NCI-H1694 (cell line): ENCODE measurements at places on chromosomes 1 and 21.

DNA sequence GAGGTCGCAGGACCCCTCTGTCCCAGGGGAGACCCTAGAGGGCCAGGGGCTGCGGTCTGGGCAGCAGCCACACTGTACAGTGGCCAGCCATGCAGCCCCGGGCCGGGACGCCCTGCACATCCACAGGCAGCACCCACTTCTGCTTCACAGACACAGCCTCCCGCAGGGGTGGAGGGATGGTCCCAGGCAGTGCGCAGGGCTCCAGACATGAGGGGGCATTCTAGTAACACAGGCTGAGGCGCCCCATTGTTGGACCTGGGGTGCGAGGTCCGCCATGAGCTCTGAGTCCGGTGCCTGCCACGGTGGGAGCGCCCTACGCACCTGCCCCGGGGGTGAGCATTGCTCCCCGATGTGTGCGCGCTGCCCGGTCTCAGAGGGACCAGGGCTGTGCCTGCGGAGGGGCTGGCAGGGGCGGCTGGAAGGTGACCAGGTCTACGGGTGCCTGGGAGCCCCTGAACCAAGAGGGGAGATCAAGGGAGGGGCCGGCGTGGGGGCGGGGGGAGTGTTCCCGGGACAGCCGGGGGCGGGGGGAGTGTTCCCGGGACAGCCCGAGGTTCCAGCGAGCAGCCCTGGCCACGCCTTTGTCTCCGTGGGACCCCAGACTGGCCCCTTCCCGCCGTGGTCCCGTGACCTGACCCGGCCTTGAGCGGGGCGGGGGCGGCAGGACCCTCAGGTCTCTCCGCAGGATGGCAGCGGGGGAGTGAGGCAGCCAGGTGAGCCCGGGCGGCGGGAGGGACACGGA lies 4.5 kb downstream of the MMEL1 start:
- DNase-seq, result no peak

DNA sequence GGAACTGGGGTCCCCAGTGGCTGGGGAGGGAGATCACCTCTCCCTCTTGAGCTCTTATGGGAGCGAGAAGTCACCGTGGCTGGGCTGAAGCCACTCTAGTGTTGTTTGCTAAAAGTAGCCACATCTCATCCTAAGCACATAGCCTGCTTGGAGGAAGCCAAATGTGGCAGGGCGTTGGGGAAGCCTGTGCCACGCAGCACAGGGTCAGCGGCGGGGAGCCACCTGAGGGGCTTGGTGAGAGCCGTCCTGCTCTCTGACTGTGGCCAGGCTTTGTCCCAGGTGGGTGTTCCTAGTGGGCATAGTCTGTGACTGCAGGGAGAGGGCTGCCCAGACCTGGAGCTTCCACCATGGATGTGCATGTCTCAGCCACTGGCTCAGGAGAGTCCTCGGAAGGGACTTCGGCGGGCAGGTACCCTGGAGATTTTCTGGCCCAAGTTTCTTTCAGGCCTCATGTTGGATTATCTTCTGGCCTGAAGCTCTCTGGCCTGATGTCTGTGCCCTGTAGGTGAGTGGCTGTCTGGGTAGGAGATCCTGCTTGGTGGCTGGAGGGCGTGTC lies 38.9 kb downstream of the MORN1 start:
- no peak for DNase-seq

- no peak for DNase-seq
Measured at GRCh38 chr1:17011092-17011438, 663 bp downstream of the ATP13A2 start.

DNA sequence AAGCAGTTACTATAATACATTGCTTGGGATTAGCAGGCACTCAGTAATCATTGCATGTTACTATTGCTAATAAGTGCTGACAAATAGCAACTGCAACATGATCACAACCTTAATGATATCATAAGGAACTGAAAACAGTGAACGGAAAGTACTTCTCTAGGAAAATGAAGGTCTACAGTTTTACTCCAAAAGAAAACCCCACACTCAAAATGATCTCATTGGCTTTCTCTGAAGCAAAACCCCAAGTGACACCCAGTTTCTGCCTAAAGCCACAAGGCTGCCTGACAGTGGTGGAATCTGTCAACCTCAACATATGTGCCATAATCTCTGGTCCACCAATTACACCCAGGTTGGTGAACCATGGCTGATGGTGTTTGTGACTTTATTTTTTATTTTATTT lies 137.6 kb downstream of the PTGER3 start:
- no peak for DNase-seq

DNA sequence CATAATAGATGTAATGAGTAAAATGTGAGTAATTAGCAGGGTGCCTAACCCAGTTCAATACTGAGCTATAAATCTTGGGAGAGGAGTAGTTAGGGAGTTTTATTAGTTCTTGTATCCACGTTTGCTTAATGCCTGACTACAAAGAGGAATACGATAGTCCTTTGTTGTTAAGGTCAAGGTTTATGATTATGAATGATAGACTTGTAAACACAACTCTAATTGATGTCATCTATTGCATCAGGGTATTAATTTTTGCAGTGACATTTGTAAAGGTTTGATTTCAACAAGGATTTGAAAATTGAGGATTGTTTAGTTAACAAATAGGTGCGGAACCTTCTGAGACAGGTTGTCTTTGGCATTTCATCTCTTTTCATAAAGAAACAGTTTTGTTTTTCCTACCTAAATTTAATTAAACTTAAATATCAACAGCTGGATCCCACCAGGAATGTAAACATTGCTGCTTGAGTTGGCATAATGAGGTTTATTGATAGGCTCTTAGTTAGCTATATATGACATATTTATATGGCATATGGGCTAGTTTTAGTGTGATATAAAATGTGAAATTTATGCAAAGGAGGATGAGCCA lies 9.7 kb downstream of the SOAT1 start:
- no peak for DNase-seq

DNA sequence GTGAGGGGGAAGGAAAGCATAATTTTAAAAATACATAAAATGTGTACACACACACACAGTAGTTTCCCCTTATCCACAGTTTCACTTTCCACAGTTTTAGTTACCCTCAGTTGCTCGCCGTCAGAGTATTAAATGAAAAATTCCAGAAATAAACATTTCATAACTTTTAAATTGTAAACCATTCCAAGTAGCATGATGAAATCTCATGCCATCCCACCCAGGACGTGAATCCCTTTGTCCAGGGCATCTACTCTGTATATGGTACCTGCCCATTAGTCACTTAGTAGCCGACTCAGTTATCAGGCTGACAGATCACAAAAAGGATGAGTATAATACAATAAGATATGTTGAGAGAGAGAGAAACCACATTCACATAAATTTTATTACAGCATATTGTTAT lies 36.2 kb downstream of the EPS15 start:
- DNase-seq, result no peak
